ENCODE measurements at places on chromosomes 7 and 10.

DNA sequence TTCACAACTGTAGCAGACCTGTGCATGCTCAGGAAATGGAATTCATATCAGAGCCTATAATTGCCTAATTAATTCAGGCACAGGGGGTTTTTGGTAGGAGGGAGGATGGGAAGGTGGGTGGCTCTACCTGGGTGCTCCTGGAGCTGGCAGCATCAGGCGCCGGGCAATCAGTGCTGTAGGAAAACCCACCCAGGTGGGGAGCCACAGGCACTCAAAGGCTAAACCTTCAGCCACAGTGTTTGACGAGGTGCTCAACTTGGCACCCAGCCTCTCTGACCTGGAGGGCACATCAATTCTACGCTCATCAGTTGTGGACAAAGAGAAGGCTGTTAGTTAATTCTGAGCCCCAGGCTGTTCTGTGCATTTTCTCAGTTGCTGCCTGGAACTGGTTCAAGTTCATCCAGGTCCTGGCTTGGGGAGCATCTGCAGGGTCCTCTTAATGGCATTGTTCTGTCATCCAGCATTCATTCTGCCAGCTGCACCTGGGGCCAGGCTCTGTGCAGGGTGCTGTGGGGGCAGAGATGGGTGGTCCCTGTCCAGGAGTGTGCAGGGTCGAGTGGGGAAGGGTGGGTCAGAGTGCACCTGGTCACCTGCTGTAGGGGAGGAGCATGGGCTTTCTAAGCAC lies 54.1 kb upstream of the NPTX2 start:
- DNase-seq: no peak

GRCh38 chr10:29616542-29616941 lies 18.2 kb downstream of the SVIL start:
- DNase-seq: no peak

DNA sequence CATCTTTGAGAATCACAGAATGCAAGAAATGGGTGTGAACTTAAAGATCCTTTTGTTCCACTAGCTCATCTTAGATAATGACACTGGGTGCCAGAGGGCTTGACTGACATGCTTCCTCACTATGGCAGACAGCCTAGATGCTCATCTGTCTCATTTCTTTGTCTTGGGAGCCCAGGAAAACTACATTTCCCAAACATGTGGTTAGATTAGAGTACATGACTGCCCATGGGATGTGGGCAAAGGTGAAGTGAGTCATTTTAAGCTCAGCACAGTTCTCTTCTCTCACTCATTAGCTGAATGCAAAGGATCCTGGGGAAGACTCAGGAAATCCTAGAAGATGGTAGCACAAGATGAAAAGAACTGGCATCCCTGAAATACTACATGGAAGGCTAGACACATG lies 32.5 kb upstream of the TBX20 start:
- DNase-seq: no peak

DNA sequence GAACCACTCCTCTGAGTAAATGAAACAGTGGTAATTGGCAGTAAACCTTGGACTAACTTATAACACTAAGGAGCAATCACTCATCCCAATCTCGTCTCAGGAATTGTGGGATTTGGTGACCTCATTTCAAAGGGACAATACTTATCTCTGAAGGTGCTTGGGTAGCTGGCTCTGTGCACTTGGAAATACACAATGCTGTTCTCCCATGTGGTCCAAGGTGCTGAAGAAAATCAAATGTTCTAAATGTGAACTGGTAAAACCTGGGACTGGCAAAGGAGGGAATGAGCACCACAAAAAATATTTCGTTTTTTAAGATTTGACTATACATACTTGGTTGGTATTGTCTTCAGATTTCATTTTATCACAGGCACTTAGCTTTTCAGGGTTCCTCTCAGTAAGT lies 1193.0 kb downstream of the SORCS1 start:
- DNase-seq: no peak

- DNase-seq: no peak
Measured at GRCh38 chr7:112201411-112201810, 4.8 kb downstream of the DOCK4 start.

GRCh38 chr7:149670288-149670687 lies 103.1 kb downstream of the ZNF467 start:
- no peak for DNase-seq

Data from stimulated activated CD4-positive, alpha-beta T cell treated with anti-CD3 and anti-CD28 coated beads, TNF-alpha, amount 100 ng/mL, for 1 hour (primary cell).